Stimulated activated CD8-positive, alpha-beta memory T cell treated with anti-CD3 and anti-CD28 coated beads, Interleukin-2, amount 100 ng/mL, for 1 hour (primary cell): ENCODE measurements at places on chromosomes 1 and 21.

DNA sequence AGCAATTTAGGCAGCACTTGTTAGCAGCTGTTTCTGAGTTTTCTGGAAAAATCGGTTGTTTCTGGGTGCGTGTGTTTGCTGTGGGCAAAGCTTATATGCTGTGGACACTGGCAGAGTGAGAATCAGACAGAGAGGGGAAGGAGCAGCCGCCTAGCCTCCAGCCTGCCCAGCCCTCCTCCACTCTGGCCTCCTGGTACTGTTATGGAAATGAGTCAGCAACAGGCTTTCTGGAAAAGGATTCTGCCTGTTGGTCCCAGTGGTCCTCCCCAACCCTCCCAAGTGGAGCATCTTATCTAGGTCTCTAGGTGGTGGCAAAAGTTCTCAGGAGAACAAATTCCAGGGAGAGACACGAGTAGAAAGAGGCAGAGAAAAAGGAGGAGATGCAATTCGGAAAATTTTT is 42.2 kb upstream of the GOLT1A start:
- no peak for DNase-seq

DNA sequence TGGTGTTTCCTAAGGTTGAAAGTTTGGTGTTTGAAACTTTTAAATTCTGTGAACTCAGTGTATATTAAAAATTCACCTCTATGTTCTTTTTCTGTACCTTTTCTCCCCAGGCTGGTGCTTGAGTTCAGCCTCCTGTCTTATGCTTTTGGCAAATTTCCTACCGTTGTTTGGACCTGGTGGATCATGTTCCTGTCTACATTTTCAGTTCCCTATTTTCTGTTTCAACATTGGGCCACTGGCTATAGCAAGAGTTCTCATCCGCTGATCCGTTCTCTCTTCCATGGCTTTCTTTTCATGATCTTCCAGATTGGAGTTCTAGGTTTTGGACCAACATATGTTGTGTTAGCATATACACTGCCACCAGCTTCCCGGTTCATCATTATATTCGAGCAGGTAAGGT is 24.9 kb upstream of the AXDND1 start:
- DNase-seq: no peak

- DNase-seq: no peak
Observed at GRCh38 chr1:161307230-161307768, 2.5 kb downstream of the MPZ start.

DNA sequence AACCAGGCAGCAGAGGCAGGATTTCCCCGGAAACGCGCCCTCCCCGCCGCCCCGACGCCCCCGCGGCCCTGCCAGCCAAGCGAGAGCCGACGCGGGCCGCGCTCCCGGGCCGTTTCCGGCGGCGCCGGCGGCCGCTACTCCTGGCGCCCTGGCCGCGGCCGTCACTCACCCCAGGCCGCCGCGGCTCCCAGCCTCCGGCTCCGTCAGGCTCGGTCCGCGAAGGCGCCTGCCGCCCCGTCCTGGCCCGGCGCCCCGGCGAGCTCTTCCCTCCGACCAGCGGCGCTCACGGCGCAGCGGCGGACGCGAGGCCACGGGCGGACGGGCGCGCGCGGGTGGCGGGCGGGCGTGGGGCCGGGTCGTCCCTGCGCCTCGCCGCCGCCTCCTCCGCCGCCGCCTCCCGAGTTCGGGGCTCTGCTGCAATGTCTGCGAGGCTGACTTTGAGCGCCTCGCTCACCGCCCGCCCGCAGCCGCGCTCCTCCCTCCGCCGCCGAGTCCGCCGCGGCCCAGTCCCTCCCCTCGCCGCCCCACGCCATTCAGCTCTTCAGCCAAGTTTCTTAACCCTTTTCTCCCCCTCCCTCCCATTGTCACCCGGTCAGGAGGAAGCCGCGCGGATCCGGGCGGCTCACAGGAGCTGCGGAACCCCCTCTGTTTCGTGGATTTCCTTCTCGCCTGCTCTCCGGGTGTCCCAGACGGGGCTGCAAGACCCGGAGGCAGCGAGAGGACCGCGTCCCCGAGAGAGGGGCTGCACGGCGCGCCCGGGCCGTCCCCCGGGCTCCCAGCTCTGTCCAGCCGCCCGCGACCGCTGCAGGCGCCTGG is at the start of gene NRIP1:
Gene NRIP1, minus strand, starts transcription at position 425 of the 816 bp plus-strand sequence. CDS start 96,808 bp downstream, outside the sequence.
- peak; percentile 65 for DNase-seq

DNA sequence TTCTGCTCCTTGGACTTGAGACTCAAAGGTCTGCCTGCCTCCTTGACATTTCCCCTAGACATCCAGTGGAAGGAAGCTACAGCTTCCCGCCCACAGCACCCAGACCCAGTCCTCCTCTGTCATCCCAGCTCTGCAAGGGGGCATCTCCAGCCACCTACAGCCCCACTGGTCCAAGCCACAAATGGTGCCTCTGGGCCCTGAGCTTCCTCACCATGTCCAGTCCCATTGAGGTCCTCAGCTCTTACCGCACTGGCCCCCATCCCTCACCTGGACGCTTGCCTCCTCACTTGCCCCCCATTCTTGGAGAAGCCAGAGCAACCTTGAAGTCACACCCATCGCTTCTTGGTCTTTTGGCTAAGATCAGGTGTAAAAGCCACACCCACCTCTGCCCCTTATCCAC is 13.2 kb downstream of the PODN start:
- no peak for DNase-seq

GRCh38 chr1:33086384-33086850 is 5.5 kb downstream of the AZIN2 start:
- no peak for DNase-seq

DNA sequence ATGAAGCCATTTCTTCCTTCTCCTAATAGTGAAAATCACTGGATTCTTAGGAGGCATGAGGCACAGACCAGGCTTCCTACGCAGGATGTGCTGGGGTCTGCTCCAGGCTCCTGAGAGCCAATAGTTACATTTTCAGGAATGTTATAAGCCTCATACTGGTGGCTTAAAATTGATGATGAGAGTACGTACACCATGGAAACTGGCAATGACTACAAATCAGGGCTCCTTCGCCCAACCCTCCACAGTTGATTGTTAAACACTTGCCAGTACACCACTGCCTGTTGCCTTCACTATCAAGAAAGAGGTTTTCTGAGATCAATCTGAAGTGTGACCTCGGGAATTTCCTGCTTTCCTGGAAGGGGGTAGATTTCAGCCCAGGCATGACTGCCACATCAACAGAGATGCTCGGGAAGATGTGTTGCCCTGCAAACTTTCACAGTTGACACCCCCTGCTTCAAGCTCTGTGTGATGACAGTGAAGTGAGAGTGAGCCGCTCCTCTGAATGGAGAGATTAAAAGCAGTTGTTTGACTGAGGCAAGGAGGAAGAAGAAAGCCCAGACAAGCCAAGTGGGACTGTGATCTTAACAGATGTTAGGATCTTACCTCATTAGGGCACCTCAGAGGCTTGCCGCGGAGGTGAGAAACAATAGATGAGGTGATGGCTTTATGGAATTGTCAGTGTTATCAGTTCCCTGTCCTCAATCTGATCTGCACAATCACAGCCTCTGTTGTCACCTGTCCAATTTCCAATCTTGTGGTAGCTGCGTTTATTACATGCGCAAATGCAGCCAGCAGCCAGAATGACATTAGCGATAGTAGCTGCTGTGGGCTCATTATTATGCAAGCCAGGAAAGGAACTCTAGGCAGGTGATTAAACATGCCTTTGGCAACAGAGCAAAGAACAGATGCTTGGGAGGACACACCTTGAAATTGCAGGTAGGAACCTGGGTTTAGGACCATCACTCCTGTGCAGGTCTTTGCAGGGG is 277.3 kb downstream of the KAZN start:
- DNase-seq: no peak

- DNase-seq: no peak
Observed at GRCh38 chr1:41537788-41538351, 53.4 kb upstream of the EDN2 start.

- no peak for DNase-seq
Observed at GRCh38 chr1:238324211-238324864, 433.6 kb upstream of the ZP4 start.

GRCh38 chr21:45050345-45050796 is 24.0 kb upstream of the ADARB1 start:
- DNase-seq: no peak

- no peak for DNase-seq
Observed at GRCh38 chr1:69737527-69738185, 169.9 kb downstream of the LRRC7 start.

- DNase-seq: no peak
Observed at GRCh38 chr1:25031601-25031965, 101.5 kb upstream of the RUNX3 start.

- DNase-seq: no peak
Observed at GRCh38 chr21:28418726-28419514, 573.8 kb downstream of the LTN1 start.
